ENCODE measurements at places on chromosomes 7 and 10.

- peaks cover 3% of the 10 kb centered on the region for H3K36me3 ChIP-seq
- no peak for DNase-seq
- H3K27me3 ChIP-seq = peaks cover 40% of the 10 kb centered on the region
- peaks cover 25% of the 10 kb centered on the region for H3K4me1 ChIP-seq
- no peak overlapping the region for H3K4me3 ChIP-seq
- no peak overlapping the region for H3K27ac ChIP-seq
Observed at GRCh38 chr10:88070080-88070880, 206.9 kb downstream of the PTEN start.

DNA sequence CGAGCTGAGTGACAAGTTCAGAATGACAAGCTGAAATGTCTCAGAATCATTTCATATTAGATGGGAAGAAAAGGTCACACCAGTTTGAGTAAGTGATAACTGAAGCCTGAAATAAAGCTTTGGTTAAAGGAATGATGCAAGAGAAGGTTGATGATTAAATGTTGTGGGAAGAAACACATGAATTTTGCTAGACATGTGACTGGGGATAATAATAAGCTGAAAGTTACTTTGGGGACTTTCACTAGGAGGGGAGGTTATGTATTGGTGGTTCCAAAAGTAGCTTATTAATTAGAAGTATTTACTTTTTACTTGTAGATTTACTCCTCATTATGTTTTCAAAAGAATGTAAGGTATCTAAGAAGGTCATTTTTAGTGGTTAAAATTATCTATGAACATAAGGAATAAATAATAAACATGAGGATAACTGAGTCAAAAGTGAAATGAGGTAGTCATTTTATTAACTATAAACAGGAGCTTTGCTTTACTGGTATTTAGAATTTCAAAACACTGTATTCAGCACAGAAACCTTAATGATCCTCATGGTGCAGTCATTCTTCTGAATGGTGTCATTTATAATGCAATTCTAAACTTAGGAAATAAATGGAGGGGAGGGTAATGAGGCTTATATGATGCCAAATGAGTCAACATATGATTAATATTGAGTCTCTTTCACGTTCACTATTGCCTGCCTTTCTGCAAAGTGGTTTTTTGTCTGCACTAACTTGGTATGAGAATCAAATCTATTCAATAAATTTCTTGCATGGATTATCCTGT lies 63.7 kb downstream of the PRKG1 start:
- no peak overlapping the region for H3K4me3 ChIP-seq
- H3K36me3 ChIP-seq = no peaks in the 10 kb centered on the region
- no peaks in the 10 kb centered on the region for H3K4me1 ChIP-seq
- DNase-seq = no peak

DNA sequence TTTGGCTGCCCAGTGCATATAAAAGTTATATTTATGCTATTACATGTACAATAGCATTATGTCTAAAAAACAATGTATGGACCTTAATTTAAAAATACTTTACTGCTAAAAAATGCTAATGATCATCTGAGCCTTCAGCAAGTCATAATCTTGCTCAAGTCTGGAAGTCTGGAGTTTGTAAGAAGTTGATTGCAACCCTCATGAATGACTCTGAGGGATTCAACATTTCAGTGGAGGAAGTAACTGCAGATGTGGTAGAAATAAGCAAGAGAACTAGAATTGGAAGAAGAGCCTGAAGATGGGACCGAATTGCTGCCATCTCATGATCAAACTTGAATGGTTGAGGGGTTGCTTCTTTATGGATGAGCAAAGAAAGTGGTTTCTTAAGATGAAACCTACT lies 13.0 kb upstream of the ADAMTS14 start:
- H3K36me3 ChIP-seq = peaks cover 5% of the 10 kb centered on the region
- H3K4me3 ChIP-seq = no peak overlapping the region
- no peak for DNase-seq
- H3K27me3 ChIP-seq = peaks cover 27% of the 10 kb centered on the region
- peaks cover 20% of the 10 kb centered on the region for H3K4me1 ChIP-seq
- no peak overlapping the region for H3K27ac ChIP-seq

DNA sequence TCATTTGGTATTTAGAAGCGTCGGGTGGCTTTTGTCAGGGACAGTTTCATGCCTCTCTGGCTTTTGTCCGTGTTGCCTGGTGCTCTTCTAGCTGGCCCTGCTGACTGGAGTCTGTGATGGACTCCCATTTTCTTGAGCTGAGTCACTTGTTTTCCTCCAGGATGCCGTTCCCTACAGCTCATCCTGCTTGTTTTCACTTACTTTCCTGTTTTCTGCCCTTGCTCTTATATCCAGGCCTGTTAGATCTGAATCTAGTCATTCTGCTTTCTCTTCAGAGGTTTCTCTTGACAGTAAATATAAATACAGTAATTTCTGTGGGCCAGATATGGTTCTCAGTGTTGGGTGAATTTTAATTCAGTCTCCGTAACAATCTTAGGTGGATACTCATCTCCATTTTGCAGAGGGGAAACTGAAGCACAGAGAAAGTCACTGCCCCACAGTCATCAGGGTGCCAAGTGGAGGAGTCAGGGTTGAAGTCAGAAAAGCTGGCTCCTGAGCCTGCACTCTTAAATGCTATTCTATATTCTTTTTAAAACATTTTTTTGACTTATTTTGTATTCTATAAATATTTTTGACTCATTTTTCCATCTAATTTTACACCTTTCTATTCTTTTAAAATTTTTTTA lies 85.4 kb downstream of the CCNY start:
- no peak overlapping the region for H3K4me3 ChIP-seq
- H3K36me3 ChIP-seq = peaks cover 2% of the 10 kb centered on the region
- peaks cover 37% of the 10 kb centered on the region for H3K4me1 ChIP-seq
- H3K27me3 ChIP-seq = no peaks in the 10 kb centered on the region
- no peak overlapping the region for H3K27ac ChIP-seq
- no peak for DNase-seq

DNA sequence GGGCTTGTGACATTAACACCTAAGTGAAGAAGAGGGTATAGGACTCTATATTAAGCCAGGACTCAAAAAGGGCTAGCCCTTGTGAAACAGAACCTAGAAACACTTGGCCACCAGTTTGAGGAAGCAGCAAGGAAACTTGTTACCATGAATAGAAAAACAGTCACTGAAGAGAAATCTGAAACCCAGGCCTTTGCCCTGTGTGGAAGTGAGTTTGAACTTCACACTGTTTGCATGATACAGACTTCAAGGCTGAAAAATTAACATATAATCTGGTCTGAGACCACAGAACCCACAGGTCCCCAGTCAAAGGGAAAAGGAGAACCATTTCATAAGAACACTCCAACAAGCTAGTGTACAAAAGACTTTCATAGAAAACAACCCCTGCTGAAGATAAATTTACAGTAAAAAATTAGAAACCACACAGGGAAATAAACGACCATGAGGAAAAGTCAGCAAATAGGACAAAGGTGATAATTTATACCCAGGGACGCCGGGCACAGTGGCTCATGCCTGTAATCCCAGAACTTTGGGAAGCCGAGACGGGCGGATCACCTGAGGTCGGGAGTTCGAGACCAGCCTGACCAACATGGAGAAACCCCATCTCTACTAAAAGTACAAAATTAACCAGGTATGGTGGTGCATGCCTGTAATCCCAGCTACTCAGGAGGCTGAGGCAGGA lies 76.1 kb downstream of the SKIDA1 start:
- no peaks in the 10 kb centered on the region for H3K36me3 ChIP-seq
- peaks cover 3% of the 10 kb centered on the region for H3K27me3 ChIP-seq
- H3K27ac ChIP-seq = no peak overlapping the region
- no peak overlapping the region for H3K4me3 ChIP-seq
- H3K4me1 ChIP-seq = no peaks in the 10 kb centered on the region
